ENCODE measurements at places on chromosomes 16 and 17.

GRCh38 chr17:45342306-45342705, 25.5 kb upstream of the MAP3K14 start:
- DNase-seq: no peak

- no peak for DNase-seq
These were observed 25.3 kb upstream of the WIPI1 start for GRCh38 chr17:68482576-68483041.

DNA sequence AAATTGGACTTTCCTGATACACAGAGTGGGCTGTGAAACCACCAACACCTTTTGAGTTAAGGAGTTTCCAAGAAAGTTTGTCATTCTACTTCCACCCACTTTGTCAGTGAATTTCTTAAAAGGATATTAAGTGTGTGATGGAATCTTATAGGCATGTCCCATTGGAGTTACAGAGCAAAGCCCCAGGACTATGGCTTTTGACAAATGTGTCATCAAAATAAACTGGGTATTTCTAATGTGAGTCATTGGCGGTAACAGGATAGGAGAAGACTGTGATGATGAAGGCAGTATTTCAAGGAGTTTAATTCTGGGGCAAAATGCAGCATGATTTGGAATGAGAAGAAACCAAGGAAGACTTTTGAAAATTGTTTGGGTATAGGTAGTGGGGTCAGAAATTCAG, 1013.8 kb upstream of the EEF2KMT start:
- no peak for DNase-seq

GRCh38 chr16:23952128-23952970, 116.6 kb downstream of the PRKCB start:
- DNase-seq: no peak

DNA sequence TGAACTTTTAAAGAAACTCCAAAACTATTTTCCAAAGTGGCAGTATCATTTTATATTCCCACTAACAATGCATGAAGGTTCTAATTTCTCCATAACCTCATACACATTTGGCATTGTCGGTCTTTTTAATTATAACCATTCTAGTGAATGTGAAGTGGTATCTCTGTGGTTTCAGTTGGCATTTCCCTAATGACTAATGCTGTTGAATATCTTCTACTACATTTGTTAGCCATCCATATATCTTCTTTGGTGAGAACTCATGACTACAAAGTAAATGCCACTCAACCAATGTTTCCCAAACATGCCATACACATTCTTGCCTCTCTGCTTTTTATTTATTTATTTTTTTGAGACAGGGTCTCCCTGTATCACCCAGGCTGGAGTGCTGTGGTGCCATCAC, 31.7 kb upstream of the TAOK1 start:
- DNase-seq: no peak

- DNase-seq: no peak
These were observed 3.4 kb downstream of the ZNF688 start for GRCh38 chr16:30567991-30568638.

- no peak for DNase-seq
These were observed at the start of gene CBLN1 for GRCh38 chr16:49281480-49281842. Gene CBLN1 (minus strand): TSS chr16:49281838. CDS start chr16:49281465, 373 bp downstream.

- DNase-seq: no peak
These were observed at the start of gene DERL2 for GRCh38 chr17:5485270-5486205. Gene DERL2 (minus strand): TSS chr17:5486178. CDS start chr17:5486161, 17 bp downstream.

- no peak for DNase-seq
These were observed 78.3 kb downstream of the IRX3 start for GRCh38 chr16:54208237-54208636.

- no peak for DNase-seq
These were observed 650.4 kb downstream of the WWOX start for GRCh38 chr16:78749745-78750268.

- no peak for DNase-seq
These were observed 15.2 kb downstream of the PIEZO1 start for GRCh38 chr16:88769617-88770460.

DNA sequence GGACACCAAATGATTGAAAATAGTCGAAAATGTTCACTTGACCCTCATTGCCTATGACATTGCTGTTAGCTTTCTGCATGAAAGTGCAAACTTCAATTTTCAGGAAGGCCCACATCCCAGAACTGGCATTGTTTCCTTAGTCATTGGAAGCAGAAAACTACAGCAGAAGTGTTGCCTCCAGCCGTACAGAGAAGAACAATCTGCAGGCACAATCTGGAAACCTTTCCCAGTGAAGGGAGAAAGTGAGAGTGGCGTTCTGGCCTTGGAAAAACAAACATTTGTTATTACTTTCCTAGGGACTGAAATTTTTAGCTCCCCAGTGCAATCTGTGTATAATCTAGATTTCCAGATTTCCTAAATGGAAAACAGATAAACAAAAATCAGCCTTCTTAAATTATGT, 529.5 kb upstream of the RBFOX1 start:
- DNase-seq: no peak

DNA sequence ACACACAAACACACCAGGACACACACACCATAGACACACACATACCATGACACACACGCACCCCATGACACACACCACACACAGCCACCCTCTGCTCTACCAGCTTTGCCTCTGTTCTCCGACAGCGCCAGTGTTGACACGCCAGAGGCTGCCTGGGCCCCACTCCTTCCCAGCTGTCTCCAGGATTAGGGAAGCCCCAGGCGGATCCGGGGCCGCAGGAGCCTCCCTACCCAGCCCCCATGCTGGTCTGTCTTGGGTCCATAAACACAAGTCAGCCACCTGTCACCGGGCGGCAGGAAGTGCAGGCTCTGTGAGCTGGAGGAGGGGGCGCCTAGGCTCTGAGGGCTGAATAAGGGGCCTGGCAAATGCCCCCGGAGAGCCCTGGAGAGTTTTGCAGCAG, 10.5 kb downstream of the TBC1D16 start:
- no peak for DNase-seq

DNA sequence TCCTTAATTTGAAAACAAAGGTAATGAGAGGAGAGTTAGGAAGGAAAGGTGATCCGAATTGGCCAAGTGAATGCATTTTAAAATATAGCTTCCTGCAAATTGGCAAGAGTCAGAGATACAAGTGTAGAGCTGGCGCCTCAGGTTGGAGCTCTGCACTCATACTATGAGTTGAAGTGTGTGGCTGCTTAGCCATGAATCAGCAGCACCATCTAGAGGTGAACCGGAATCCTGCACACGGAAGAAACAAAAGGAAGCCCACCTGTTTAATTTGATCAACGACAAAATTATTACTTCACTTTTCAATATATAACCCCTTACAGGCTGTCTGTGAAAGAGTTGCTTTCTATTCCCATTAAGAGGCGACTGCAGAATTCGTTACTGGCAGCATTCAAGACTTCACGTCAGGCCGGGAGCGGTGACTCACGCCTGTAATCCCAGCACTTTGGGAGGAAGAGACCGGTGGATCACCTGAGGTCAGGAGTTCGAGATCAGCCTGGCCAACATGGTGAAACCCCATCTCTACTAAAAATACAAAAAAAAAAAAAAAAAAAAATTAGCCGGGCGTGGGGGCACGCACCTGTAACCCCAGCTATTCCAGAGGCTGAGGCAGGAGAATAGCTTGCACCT, 1253.7 kb upstream of the CDH8 start:
- no peak for DNase-seq

DNA sequence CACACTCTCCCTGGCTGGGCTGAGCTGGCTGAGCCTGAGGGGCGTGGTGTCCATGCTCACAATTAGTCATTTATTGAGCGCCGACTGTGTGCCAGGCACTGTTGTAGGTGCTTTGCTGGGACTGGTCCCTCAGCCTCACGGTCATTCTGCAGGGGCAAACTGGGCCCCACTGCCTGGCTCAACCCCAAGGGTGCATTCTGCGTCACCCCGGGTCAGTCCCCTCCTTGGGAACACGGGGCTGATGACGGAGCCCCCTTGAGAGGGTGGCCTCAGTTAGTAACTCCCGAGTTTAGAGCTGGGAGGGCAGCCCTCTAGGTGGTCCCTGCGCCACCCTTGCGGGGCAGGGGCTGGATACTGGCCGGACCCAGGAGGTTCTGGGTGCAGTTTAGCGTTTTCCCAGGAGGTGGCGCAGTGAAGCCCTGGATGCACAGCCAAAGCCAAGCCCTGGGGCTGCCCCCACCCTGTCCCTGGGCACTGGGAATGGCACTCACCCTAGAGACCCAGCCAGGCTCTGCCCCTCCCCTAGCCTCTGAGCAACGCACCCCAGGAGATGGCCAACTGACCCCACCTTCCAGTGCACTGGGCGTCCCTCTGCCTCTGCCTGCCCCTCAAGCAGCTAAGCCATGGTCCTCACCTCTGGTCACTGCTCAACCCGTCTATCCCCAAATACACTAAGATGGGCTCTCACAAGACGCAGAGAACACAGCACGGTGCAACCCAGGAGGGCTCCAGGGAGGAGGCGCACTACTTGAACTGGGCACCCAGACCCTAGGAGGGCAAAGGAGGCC, 243.2 kb upstream of the GSE1 start:
- no peak for DNase-seq

- no peak for DNase-seq
These were observed 3.4 kb upstream of the PRSS8 start for GRCh38 chr16:31138621-31139578.

GRCh38 chr16:73083271-73083670, 35.3 kb upstream of the ZFHX3 start:
- no peak for DNase-seq

DNA sequence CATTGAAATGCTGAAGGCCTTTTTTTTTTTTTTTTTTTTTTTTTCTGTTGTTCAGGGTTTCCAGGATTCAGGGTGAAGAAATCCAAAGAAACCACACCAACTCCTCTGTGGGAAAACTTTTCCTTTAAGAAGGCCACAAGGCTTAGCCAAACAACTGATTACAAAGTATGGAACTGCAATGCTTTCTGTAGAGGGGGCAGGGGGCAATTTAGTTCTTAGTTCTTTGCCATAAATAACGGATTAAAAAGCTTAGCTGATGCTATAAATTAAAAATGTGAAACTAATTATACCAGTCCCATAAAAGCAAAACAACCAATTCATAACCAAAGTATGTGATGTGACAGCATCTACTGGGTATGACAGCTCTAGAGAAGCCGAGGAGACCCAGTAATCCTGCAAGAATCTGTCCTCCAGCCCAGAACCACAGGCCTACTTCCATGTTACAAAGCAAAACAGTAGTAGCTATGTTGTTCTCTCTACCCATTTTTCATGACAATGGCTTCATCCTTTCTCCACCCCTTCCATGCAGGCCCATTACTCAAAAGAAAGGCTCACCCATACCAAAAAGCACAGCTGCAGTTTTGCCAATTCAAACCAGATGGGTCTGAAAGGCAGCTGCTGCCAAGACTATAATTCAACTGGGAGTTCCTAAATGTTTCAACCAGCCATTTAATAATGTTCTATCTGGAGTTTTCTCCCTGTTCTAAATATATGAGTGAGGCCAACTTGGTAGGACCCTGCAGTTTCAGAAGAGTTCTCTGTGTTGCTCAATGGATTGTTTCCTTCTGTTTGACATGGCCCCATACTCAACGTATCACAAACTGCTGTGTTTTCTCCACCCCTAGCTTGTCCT, 167.1 kb upstream of the ZFHX3 start:
- no peak for DNase-seq

DNA sequence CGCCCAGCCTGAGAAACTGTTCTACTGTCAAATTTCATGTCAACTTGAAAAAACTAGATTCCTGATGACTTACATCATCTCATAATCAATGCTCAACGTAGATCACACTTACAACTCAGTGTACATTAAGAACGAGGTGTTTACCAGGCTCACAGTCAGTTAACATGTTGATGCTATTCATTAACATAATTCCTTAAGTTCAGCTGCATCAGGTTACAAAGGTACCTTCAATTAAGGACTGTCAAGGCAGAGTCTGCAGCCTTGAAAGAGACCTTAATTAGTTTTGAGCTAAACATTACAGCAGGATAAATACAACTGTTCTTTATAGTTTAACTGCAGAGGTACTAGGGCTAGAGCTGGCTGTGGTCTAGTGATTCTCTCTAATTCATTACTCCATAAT, 1.9 kb downstream of the GNA13 start:
- no peak for DNase-seq

- DNase-seq: no peak
These were observed 11.4 kb downstream of the SLC5A10 start for GRCh38 chr17:18963126-18964017.

DNA sequence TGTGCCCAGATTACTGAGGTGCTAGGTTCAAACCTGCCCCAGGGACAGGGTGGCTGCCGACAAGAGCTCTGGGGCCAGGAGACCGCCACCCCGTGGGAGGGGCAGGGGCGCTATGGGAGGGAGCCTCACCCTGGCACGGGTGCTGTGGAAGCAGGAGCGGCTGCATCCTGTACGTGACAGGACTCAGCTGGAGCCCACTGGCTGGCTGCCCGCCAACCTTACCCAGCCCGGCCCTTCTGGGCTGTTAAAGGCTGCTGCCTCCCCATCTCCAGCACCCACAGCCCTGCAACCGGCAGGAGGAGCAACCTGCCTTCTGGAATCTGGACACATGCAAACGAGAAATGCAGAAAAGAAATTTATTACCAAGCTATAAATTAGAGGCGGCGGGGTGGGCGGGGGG, 11.2 kb downstream of the PAM16 start:
- DNase-seq: peak; percentile 42

- no peak for DNase-seq
These were observed 32.9 kb downstream of the TK2 start for GRCh38 chr16:66516808-66517585.

DNA sequence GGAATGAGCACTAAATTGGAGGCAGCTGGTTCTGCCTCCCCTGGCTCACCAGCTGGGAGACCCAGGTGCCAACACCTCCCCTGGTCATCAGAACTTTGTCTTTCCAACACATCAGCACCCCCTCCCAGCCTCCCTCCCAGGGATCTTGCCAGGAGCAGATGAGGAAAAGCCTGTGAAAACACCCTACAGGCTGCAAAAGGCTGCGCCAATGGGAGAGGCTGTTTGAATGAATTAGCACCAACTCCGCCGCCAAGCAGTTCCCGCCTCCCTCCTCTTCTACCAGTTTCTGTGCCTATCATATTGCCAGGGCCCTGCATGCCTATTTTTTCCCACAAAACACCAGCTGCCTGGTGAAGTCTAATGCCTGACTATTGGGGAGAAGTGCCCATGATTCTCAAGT, 137.0 kb downstream of the AIPL1 start:
- no peak for DNase-seq

- no peak for DNase-seq
These were observed 70.1 kb downstream of the AMFR start for GRCh38 chr16:56355221-56355620.

DNA sequence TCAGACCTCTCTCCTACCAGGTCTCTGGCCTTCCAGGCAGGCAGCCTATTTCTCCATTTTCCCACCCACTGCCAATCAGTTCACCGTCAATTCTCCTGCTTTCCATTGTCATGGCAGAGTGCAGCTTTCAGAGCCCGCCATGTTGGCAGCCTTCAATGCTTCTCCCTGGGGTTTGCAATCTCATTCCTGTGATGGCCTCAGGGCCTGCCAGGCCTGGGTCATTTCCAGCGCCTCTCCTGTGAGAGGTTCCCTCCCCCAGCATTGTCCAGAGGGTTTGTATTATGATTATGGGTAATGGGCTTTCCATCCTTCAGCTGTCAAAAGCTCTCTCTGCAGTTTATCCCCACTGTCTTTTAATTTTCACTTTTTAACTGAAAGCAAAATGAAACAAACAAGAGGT, 716.6 kb upstream of the CDH8 start:
- DNase-seq: no peak

- DNase-seq: no peak
These were observed 592.3 kb downstream of the MAF start for GRCh38 chr16:79008036-79008868.
